ENCODE measurements at places on chromosomes 12 and 14. TPM values are rescaled to one million over a fixed set of nuclear protein-coding genes. Genes with fewer than 3 reads are reported as not detected.

The KRT80 gene
- polyA plus RNA-seq: 0.45 TPM

The TNS2 gene
- polyA plus RNA-seq: 43.5 TPM

The GAS2L3 gene
- 34.0 TPM for polyA plus RNA-seq

The ARHGEF25 gene
- polyA plus RNA-seq: 17.8 TPM

The TAS2R50 gene
- polyA plus RNA-seq: 0.04 TPM

The GDF3 gene
- polyA plus RNA-seq: 0.27 TPM

The KRT83 gene
- polyA plus RNA-seq: 0.03 TPM

The BHLHE41 gene
- 21.0 TPM for polyA plus RNA-seq

The IL22 gene
- polyA plus RNA-seq: not detected

The P2RX2 gene
- 24.1 TPM for polyA plus RNA-seq

The RPL10L gene
- 0.70 TPM for polyA plus RNA-seq

The OR4K14 gene
- not detected for polyA plus RNA-seq

The CYP27B1 gene
- 1.8 TPM for polyA plus RNA-seq

The ESR2 gene
- 0.66 TPM for polyA plus RNA-seq

The FAM181A gene
- polyA plus RNA-seq: not detected

Measured in large intestine (tissue), 12 donors.